ENCODE measurements at places on chromosomes 4 and X.

DNA sequence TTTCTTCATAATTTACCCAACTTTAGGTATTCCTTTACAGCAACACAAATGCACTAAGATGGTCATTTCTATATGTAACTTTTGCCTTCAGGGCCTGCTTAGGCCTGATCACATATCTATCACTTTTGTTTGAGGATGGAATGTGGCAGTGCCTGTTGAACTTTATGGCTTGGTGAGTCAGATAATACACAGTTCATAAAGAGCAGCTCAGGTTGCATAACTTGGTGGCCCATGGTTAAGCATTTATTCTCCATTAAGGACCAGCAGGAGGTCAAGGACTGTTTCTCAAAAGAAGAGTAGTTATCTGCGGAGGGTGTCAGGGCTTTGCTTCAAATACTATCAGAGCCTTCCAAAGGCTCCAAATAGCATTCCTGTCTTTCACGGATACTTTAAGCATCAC is 124.1 kb upstream of the PDHA2 start:
- no peak for DNase-seq

GRCh38 chr4:10589799-10590198 is 94.8 kb downstream of the CLNK start:
- no peak for DNase-seq

- DNase-seq, result no peak
Measured at GRCh38 chr4:1869530-1870327, 1.5 kb upstream of the NSD2 start.

DNA sequence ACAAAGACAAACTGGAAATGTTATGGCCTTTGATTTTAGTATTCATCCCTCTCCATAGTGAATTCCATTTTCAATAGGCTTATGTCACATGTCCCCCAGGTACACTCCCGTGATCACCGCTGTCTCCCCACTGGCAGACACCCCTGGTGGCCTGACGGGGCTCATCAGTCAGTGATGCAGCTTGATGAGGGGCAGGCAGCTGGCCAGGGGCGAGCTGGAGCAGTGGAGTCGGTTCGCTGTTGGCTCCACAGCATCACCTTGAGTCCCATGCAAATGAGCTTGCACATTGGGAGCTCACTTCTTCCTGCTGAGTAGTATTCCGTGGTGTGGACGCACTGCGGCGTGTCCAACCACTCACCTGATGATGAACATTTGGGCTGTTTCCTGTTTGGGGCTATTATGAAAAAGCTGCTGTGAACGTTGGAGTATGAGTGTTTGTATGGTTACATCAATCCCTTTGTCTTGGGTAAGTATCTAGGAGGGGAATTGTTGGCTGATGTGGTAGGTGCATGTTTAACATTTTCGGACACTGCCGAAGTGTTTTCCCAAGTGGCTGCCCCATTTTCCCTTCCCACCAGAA is 5.2 kb downstream of the TREX2 start:
- DNase-seq, result no peak
